NCI-H460 (cell line): ENCODE measurements at places on chromosomes 6 and 20. TPM values are rescaled to one million over a fixed set of nuclear protein-coding genes. Genes with fewer than 3 reads are reported as not detected.
A peak's percentile ranks its signal among the peaks of the same experiment; 100 is the strongest.

GRCh38 chr6:51386347-51386836 is 567.7 kb downstream of the TFAP2B start:
- no peak for DNase-seq

DNA sequence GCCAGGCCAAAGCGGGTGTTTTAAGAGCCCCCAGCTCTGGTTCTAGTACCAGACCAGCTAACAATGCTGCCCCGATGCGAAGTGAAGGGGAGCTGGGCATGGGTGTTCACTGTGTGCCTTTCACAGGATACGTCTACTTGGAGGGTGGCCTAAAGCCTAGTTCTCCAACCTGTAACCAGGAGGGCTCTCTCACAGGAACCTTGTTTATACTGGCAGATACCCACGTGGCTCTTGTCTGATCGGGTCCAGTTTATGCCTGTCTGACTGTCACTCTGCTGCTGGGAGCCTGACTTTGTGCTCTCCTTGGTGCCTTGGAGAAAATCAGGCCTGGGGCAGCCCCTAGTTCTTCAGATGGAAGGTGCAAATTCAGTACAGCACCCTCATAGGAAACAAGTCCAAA is 60.2 kb upstream of the RNF144B start:
- no peak for DNase-seq

DNA sequence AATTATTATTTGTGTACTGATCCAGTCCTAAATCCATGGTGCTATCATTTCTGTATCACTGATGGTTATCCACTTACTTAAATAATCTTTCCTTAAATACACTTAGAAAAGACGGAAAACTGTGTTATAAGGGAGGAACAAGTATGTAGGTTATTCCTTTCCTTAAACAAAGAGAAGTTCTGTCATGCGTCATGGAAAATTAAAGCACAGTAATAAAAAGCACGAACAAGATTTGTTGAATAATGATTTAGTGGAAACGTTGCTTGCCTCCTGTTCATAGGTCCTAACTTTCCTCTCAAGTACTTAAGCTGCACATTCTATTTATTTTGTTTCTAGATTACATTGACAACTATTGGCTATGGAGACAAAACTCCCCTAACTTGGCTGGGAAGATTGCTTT is 120.4 kb downstream of the KHDC1L start:
- DNase-seq = no peak

DNA sequence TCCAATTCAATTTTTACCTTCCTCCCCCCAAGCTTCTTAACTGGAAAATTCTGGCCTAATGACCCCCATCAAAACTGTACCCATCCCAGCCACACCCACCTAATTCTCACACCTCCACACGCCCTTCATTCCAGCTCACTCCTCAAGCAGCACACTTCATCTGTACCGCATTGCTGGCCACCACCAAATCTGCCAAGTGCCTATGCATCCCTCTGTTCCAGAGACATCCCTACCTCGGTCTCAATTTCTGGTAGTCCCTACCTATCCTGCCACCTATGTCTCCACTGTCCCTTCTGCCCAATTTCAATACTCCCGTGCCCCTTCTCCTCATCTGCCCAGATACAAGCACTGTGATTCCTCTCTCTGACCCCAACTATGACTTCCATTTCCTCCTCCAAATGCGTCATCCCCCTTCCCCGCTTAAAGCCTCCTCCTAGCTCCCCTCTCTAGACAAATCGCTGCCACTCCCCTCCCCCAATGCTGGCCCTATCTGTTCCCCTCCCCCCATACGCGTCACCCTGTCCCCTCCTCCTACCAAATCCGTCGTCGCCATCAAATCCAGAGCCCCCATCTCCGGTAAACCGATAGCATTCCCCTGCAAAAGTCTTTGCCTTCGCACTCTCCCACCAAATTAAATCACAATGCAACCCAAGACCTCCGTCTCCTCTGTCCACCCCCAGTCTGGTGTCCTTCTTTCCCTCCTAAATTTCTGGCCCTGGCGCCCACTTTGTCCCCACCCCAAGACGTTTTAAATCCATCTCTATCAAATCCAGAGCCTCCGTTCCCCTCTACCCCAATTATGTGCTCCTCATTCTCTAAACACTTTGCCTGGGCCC is 1.2 kb downstream of the MTCH1 start:
- DNase-seq = peak; percentile 65

GRCh38 chr6:119757467-119757866 is 407.9 kb upstream of the MAN1A1 start:
- DNase-seq = no peak

GRCh38 chr6:44264154-44265006 is 971 bp downstream of the NFKBIE start:
- DNase-seq = no peak

The ALDH8A1 gene
- total RNA-seq = 0.20 TPM in 1 of 2 replicates, not detected in the other

GRCh38 chr6:130203370-130203769 is 19.4 kb downstream of the SAMD3 start:
- DNase-seq = no peak

The IRAK1BP1 gene
- total RNA-seq = 11.3 and 12.2 TPM in 2 replicates

The BCAS1 gene
- total RNA-seq = not detected in 2 replicates

DNA sequence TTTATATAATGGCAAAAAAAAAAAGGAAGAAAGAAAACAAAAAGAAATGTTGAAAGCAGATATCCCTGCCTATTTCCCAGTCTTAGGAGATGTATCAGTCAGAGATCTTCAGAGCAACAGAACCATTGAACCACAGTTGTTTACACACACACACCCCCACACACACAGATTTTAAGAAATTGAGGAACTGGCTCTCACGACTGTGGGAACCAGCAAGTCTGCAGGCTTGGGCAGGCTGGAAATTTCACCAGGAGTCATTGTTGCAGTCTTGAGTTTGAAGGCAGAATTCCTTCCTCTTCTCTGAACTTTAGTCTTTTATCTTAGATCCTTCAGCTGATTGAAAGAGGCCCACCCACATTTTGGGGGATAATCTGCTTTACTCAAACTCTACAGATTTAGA is 380.9 kb downstream of the CDKAL1 start:
- no peak for DNase-seq

DNA sequence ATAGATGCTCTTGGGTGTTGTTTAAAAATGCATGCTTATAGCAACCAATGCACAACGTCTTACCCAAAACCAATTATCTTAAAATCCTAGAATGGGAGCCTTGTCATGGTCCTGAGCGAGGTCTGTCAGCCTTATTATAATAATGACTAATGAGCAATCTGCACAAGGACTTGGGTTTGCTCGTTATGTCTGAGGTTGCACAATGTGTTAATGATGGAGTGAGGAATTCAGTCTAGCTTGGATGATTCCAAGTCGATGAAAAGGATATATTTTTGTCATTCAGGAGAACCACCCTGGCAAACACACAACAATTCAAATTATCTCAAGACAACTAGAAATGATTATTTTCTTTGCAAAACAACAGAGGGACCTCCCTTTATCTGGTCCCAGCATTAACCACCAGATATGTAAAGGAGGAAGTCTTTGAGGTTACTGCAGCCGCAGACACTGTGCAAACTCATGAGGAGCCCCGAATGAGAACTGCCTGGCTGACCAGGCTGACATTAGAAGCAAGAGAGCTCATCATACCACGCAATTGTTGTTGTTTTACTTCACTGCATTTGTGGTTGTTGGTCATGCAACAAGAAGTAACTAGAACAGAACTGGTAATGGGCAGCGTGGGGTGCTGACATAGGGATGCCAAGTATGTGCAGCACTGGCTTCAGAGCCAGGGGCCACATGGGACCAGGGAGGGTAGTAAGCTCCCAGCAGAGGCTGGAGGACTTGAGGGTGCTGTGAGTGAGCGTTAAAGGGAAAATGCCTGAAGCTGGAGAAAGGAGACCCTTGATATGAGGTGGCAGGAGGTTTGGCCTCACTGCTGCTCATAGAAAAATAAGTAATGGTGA is 488.3 kb downstream of the CDH26 start:
- no peak for DNase-seq

- no peak for DNase-seq
Observed at GRCh38 chr20:53872081-53872541, 198.3 kb downstream of the BCAS1 start.

GRCh38 chr6:32983964-32984621 is 15.7 kb downstream of the BRD2 start:
- no peak for DNase-seq

DNA sequence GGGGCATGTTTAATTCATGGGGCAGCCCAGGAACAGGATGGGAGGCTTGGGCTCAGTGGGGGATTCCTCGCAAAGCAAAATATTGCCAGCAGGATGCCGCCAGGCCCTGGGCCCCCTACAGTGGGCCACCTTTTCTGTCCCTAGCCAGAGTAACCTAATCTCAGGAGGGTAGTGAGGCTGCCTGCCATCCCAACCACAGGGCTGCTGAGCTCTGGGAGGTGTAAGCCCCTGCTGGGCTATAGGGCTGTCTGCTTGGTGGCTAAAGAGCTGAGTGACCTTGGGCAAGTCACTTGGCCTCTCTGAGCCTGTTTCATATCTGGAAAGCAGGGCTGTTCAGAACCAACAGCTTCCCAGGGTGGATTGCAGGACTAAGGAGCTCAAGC is 35.7 kb upstream of the CDH22 start:
- no peak for DNase-seq

- no peak for DNase-seq
Observed at GRCh38 chr20:32484225-32484957, 100.7 kb downstream of the NOL4L start.

The ITPR3 gene
- 31.9 and 38.9 TPM in 2 replicates for total RNA-seq

GRCh38 chr6:125149256-125150144 is 4.1 kb upstream of the TPD52L1 start:
- DNase-seq = no peak

DNA sequence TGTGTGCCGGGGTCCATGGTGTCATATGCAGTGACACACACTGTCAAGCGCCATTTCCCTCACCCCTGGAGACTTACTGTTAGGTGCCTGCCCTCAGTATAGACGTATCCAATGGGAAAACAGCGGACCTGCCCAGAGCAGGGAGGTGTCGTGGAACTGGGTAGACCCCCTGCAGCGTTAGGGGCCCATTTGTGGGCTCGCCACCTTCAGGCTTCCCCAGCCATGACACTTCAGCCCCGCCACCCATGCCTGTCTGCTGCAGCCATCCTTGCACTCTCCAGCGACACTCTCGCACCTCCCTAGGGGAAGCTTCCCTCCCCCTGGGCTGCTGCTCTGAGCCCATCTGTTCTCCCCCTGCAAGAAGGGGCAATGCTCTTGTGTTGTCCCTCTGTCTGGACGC is 43.2 kb downstream of the STK35 start:
- no peak for DNase-seq

- DNase-seq = no peak
Observed at GRCh38 chr20:50969435-50969834, 10.8 kb downstream of the MOCS3 start.

DNA sequence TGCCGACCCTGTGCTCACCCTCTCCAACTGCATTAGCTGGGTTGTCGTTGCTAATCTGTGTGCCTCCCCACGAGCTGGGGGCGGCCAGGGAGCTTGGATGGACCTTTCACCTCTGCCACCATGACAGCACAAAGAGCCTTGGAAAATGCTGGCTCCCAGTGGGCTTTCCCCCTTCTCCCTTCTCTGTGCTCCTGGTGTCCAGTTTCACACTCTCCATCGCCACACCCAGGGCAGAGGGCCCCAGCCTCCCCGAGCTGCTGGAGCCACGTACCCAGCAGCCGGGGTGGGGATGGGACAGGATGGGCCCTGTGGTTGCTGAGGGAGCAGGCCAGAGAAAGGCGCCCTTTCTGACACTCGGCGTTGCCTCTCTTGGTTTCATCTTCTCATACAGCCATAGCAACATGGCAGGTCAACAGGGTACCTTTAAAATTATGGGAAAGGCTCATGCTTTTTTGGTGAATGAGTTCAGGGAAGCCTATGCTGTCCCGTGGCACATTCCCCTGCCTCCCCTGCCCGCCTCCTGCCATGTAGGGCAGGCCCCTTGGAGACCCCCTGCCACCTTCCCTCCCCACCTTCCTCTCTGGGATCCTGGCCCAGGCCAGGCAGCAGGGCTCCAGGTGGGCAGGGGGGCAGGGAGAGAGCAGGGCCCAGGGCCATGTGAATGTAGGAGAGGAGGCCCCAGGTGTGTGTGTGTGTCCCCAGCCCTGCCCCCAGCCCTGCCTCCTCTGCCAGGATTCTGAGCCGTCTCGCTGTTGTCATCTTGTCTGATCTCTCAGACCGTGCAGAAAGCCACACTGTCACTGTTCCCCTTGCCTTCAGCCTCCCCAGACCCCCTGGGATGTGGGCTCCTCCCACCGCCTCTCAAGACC is 85.2 kb upstream of the CCDC167 start:
- no peak for DNase-seq

DNA sequence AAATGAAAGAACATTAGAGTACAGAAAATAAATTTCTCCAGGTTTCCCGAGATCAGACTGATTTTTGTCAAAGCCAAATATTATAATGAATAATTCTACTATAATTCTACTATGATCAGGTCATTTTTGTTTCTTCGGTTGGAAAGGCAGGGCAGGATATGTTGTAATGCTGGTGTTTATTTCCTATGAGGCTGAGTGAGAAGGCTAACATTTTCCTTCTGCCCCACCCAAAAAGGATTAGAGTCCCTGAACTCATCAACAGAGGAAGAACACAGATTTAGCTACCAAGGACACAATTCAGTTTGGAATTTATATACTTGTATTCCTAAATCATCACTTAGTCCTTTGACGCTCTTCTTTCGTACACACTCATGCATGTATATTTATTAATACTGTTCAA is 318.9 kb downstream of the SYNE1 start:
- DNase-seq = no peak

DNA sequence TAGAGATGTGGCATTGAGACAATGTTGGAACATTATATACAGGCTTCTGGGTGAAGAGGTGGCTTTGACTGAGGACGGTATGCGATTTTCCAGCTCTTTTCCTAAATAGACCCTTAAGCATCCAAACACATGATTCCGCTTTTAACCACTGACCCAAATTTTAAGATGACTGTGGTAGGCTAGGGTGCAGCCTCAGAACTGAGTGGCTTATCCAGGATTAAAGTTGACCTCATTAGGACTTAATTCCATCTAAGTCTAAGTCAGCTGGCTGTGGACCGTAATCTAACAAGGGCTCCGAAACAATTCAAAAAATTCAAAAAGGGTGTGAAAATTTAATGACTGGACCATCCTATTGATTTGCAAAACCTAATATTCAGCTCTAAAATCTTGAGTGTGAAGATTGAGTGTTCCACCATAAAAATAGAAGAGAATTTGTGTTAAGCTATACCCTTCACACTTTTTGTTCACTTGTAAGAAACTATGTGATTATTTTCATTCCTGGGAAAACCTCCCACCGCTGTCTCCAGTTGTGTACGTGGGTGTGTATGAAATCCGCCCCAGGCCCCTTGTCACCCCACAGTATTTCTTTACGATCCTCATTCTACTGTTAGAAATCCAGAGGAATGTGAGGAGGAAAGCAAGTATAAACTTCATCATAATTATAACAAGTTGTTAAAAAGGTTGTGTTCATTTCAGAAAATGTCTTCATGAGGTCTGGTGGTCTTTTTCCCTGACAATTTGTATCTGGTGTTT is 2.7 kb downstream of the PCMTD2 start:
- no peak for DNase-seq

The MAP1LC3A gene
- 1.2 and 2.3 TPM in 2 replicates for total RNA-seq

The ANGPT4 gene
- not detected in 2 replicates for total RNA-seq

- DNase-seq = no peak
Observed at GRCh38 chr20:8421981-8422380, 289.9 kb downstream of the PLCB1 start.

The FOXS1 gene
- total RNA-seq = not detected in 2 replicates

GRCh38 chr6:143200167-143200770 is 139.6 kb downstream of the AIG1 start:
- no peak for DNase-seq

GRCh38 chr20:50277460-50278376 is 87.1 kb downstream of the CEBPB start:
- DNase-seq = no peak

The TRIM40 gene
- total RNA-seq = not detected in 2 replicates

GRCh38 chr20:42894483-42894882 is 295.2 kb downstream of the PTPRT start:
- no peak for DNase-seq

- DNase-seq = no peak
Observed at GRCh38 chr6:13454286-13455221, 32.8 kb downstream of the GFOD1 start.
